ENCODE measurements at places on chromosomes 2 and 18.

- DNase-seq = no peak
Measured at GRCh38 chr18:44900627-44901026, 219.9 kb downstream of the SETBP1 start.

DNA sequence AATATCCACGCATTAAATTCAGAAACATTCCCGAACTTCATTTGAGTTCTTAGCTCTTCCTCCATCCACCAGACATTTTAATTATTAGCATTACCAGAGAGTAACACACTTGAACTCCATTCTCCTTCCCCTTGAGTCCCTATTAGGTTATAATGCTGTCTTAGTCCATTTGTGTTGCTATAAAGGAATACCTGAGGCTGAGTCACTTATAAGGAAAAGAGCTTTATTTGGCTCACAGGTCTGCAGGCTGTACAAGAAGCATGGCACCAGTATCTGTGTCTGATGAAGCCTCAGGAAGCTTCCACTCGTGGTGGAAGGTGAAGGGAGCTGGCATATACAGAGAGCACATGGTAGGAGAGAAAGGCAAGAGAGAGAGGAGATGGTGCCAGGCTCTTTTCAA is 25.4 kb downstream of the TBC1D8 start:
- DNase-seq = no peak

GRCh38 chr2:133333181-133333580 is 235.1 kb downstream of the NCKAP5 start:
- DNase-seq = no peak

GRCh38 chr2:239500574-239501550 is 100.0 kb upstream of the HDAC4 start:
- DNase-seq = no peak

GRCh38 chr18:51164761-51165281 is 32.7 kb downstream of the MEX3C start:
- no peak for DNase-seq

DNA sequence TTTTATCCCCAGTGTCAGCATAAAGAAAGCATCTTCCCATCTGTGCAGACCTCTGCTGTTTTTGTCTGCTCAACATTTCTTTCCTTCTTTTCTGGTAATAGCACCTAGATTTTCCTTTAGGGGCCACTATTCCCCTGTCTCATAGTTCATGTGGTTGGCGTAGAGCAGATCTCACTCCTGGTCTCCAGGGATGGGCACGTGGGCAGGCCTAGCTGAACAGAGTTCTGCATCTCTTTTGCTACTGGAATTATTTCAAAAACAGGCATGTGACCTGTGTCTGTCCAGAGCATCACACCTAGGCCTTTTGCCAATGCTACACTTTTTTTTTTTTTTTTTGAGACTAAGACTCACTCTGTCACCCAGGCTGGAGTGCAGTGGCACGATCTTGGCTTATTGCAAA is 17.7 kb upstream of the ICOS start:
- DNase-seq = no peak

GRCh38 chr2:61425605-61426155 is 45.2 kb downstream of the USP34 start:
- no peak for DNase-seq

DNA sequence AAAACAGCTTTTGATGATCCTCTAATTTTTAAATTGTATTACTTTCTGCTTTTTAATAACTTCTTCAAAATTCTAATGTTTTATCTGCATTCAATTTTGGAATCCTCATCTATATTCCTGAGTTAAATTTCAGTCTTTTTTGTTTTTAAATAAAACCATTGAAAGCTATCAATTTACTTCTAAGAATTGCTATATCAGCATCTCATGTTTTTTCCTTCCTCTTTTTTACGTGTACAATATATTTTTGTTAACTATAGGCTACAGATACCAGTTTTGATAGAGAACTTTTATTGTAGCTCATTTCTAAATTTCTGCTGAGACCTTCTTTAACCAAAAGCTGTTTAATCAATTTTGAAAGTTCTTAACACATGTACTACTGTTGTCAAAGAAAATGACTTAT is 84.5 kb downstream of the SS18 start:
- no peak for DNase-seq

DNA sequence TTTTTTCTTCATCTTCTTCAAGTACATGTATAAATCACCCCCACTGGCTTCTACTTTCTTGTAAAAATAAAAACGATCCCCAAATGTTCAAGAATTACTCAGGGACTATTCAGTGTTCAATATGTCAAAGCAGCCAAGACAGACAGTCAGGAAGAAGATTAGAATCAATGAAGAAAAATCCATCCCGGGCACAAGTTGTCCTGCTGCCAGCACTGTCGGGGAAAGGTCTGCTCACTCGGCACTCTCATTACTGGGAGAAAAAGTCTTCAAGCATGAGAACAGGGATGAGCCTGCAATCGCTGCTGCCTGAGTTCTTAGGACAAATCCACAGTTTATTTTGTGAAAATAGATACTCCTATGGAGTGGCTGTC is 482.8 kb upstream of the KLHL29 start:
- no peak for DNase-seq

DNA sequence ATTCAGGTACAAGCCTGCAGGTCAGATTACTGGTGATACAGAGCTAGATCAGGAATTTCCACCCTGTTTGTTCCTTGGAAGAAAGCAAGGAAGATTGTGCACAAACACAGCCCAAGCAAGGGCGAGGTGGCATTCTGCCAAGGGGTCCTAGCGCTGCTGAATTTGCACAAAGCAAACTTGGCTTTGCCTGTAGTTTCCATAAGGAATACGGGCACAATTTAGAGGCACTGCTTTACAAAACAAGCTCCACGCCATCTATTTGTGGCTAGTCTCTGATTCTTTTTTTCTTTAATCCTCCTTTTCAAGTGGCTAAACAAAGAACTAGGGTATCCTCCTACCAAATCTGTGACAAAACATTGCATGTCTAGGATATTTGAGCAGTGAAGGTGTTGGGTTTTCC is 195.5 kb upstream of the ACVR2A start:
- DNase-seq = no peak

DNA sequence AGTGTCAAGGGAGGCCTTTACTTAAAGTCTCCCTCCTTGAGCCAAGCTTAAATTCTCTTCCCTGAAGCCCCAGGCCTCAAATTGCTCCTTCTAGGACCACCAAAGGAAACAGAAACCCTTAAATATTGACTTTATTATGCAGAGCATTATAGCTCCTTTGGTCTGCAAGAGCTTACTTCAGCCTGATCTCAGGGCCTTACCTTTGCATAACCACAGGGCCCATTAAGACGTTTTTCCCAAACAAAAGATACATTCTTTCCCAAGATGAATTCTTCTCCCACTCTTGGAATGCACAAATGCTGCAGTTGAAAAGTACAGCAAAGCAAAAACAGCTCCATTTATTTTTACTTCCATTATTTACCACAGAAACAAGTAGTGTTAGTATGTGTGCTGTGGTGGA is 130.8 kb downstream of the B3GNT2 start:
- DNase-seq = no peak

DNA sequence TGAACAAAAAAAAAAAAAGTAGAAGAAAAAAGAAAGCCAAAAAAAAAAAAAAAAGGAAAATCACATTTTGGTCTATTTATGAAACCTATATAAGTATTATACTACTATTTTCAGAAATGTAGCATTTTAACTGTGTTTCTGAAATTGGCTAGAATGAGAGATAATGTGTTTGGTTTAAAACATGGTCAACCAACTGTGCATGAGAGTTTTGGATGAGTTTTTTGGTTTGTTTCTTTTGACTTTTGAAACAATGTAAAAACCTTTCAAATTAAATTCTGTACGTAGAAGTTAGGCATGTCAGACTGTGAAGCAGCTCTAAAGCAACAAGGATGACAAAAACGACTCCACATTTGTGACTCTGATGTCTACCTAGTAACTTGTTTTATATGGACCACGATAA is 34.6 kb downstream of the SPC25 start:
- no peak for DNase-seq

DNA sequence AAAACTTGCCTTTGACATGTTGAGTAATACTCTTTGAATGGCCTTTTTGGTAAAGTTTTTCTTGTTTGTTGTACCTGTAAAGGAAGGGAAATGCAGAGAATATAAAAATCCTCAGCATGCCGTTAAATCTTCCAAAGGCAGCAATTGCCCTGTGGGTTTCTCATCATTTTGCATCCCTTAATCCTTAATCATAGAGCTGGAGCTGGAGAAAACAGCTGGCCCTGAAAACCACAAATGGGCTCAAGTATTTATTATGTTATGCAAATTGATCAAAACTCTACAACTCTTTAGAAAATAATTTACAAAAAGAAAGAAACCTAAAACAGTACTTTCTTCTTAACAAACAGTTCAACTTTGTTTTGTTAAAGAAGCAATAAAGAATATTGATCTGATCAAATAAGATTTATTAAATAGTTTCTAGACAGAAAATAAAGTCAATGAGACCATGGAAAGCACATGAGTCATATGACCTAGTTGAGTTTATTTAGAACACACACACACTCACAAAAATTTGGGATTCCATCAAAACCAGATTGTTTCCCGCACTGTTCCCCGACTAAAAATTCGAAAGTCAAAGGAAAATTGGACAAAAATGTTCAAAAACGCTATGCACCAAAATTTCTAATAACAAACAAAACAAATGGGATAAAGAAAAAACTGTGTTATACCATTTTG is 309.0 kb downstream of the GULP1 start:
- DNase-seq = no peak

DNA sequence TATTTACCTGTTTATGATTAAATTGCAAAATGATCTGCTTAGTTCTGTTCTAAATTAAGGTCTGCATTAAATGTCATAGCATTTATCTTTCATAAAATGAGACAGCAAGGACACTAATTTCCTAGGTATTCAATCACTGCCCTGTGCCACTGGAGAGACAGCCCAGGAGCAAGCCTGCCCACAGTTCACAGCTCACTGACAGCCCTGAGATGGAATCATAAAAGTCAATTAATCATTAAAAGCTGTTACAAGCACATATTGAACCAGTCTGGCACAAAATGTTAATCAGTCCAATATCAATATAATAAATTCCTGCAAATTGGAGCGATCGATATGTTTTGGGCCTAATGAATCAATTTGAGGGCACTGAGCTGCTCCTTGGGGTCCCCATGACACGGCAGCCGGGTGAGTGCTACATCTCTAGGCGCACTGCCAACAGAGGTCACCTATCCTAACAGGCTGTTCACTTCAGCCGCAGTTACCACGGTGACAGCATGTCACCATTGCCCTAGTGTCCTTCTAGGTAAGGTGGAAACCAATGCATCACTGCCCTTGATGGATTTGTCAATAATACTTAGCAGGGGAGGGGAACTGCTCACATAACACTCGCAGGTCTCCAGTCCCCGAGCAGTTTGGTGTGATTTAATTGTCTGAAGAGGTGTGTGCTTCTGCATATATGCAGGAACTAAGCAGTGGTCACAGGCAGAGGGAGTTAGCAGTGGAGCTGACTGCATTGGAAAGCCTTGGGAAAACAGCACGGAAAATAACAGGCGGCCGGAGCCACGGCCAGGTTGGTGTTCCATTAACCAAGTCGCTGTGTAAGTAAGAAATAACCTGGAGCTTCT is 47.3 kb downstream of the POU3F3 start:
- DNase-seq = no peak

GRCh38 chr2:23745068-23745725 is 181.7 kb downstream of the ATAD2B start:
- DNase-seq = no peak

- no peak for DNase-seq
Measured at GRCh38 chr2:186347472-186347871, 138.6 kb upstream of the ZC3H15 start.

- DNase-seq = no peak
Measured at GRCh38 chr2:189168856-189169499, 10.6 kb downstream of the COL5A2 start.

- DNase-seq = no peak
Measured at GRCh38 chr18:10401521-10401920, 52.9 kb upstream of the APCDD1 start.

DNA sequence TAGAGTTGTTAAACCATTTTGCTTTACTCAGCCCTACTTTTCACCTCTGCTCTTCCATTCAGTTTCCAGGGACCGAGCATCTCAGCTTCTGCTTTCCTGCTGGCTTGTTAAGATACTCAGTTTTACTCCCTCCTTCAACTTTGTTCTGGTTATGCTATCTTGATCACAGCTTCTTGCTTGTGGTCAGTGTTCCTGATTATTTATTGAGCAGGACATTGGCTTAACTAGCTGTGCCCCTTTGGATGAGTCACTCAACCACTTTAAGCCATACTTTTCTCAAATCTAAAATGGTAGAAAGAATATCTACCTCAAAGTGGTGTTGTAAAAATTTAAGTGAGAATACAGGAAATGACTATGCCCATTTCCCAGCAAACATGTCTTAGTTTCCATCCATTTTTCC is 124.0 kb downstream of the KYNU start:
- DNase-seq = no peak

- DNase-seq = no peak
Measured at GRCh38 chr18:47737956-47738355, 192.5 kb downstream of the SMAD2 start.

DNA sequence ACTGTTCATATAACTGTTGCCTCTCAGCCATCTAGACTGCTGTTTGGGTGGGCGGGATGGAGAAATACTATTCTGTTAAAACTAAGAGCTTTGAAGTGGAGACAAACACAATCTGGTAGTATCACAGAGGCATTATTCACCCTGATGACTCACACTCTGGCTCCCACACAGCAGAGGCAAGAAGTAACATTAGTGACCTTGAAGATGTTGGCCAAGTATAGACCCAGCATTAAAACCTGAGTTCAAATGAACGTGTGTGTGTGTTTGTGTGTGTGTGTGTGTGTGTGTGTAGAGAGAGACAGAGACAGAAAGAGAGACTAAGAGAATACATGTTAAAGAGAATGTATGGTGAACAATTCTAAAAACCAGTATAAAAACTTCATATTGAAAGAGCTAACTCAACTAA is 22.5 kb upstream of the ACVR1 start:
- DNase-seq = peak; percentile 36

- no peak for DNase-seq
Measured at GRCh38 chr2:205119136-205119535, 563.2 kb upstream of the NRP2 start.

DNA sequence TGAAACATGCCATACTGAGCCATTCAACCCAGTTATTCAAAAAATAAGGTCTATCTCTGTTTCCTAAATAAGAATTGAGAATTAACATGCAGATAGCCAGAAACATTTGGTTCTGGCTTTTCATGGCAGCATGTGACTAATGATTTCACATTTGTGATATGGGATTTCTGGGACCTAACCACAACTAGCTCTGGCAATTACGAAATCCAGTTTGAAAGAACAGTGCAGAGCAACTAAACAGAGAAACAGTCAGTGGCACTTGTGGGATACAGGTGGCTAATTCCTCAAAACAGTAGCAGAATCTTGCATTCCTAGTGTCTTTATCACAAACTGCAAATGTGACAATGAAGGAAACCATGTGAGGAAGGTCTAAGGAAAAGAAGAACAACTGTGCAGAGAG is 637.8 kb upstream of the CHAC2 start:
- DNase-seq = no peak

Measured in T follicular helper cell (primary cell).